ENCODE measurements at places on chromosomes 4 and X.

GRCh38 chr4:110361921-110362320 lies 114.0 kb upstream of the ENPEP start:
- no peak for DNase-seq

DNA sequence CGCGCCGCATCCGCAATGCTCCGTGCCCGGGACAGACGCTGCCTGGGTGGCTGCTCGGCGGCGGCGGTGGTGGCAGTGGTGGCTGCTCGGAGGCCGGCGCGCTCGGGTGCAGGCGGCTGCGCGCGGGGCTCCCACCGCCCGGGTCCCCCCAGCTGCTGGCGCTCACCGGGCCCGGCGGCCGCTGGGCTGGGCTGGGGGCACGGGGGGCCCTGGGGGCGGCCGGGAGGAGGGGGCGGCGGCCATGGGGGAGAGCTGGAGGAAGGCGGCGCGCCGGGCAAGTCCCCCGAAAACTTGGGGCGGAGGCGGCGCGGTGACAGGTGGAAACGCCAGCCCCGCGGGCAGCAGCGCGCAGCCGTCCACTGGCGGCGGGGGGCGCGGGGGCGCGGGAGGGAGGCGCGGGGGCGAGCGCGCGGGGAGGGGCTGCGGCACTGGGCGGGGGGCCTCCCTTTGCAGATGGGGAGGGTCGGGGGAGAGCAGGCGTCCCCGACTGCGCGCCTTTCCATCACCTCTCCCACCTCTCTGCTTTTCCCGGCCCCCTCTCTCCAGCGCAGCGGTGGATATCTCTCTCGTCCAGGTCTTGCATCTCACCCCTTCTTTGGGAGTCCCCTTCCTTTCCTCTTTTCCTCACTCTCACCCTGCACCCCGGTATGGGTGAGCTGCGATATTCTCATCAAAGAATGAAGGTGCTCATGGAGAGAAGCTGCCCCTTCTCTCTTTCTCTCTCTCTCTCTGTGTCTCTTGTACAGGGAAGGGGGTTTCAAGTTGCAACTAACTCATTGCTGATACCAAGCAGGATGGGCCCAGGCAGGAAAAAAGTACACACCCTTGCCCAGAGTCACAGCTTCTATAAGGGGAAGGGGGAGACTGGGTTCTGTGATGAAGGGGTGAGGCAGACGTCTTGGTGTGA lies 83.7 kb upstream of the DHRSX start:
- DNase-seq, result no peak

GRCh38 chr4:2805712-2806389 lies 13.0 kb downstream of the SH3BP2 start:
- no peak for DNase-seq

GRCh38 chrX:50375481-50376267 lies 95.0 kb downstream of the DGKK start:
- no peak for DNase-seq

DNA sequence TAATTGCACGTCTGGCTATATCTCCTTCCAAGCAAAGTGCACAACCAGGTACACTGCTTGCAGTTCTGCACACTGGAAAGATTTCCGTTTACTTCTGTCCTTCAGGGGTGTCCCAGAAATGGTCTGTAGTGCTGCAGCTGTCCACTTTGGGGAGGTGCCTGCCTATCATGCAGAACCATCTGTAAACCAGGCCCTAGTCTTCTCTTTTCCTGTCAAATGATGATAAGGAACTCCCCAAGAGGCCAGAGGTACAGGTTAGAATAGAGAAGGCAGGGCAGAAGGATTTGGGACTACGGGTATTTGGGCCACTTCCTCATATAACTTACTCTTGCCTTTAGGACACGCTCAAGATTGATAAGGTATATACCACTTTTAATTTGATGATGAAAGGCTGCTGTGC lies 746.9 kb downstream of the FAT4 start:
- no peak for DNase-seq

Data from stimulated activated CD4-positive, alpha-beta T cell treated with anti-CD3 and anti-CD28 coated beads, Interleukin-4, amount 100 ng/mL, for 48 hours (primary cell).